ENCODE measurements at places on chromosomes 4 and X.

DNA sequence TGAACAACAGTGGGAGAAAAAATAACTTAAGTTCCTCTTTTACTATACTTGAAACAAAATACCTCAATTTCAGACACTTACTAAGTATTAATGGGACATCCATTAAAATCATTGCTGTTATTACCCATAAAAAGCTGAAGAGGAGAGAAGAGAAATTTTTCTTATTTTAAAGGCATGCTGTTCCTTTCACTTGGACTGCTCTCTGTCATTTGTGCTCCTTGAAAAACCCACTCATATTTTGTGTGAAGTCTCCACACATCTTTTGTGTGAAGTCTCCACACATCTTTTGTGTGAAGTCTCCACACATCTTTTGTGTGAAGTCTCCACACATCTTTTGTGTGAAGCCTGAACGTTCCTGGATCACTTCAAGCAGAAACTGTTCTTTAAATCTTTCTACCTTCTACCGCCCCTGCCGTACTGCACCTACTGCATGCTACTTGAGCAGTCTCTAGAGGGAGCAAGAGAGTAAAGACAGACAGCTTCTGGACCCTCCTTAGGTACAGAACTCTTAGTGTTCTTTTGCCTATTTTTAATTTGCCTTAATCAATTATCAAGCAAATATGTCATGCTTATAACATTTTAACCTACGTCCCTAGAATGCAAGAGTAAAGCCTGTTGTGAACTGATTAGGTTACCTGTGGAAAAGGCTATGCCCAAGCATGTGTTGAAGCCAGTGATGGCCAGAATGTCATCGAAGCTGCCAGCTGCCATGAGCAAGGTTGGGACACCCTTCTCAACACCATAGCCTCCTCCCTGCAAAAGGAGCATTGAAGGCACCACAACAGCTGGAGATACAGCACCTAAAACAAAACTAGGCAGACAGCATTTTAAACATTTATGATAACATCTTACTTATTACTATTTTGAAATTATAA is 27.1 kb upstream of the SLC9B1 start:
- DNase-seq = no peak

DNA sequence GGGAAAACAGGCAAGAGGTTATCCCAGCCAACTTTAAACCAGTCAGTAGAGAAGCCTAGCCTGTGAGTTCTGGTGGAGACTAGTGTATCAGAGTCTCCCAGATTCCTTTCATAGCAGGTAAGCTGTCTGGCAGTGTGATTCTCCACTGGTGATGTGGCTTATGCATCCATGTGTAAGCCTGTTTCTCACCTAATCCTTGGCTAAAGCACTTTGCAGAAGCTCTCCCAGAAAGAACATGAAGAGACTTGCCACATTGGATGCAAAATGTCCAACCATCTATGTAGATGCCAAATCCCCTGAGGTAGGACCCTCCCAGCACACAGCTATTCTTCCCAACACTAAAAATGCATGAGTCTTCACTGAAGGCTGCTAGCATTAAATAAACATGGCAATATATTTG is 111.7 kb downstream of the CHRNA9 start:
- no peak for DNase-seq

- DNase-seq = no peak
Observed at GRCh38 chrX:9466124-9466495, 1.3 kb downstream of the TBL1X start.

DNA sequence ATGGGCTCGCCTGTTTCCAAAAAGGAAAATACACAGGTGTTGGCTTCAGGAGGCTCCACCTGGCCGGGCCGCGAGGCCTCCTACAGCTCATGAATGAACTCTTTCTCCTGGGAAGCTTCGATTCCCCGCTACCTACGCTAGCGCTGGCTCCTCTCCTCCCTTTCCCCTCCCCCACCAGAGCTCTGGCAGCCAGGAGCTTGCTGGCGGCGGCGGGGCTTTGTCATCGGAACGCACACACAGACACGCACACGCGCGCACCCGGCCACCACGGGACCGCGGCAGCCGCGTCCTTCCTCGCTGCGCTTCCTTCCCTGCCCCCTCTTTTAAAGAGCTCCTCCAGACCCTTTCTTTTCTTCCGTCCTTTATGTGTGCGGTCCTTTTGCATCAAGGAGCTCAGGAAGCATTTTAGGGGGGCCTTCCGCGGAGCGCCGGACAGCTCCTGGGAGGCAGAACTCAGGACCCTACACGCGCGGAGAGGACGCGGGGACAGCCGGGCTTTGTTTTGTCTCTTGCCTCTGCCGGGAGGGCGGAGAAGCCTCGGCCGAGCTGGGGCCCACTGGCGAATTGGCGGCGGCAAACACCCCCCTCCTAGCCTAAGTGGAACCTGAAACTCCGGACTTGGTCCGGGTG is 70.2 kb upstream of the BCOR start:
- no peak for DNase-seq

- no peak for DNase-seq
Observed at GRCh38 chrX:63436865-63437264, 85.7 kb upstream of the SPIN4 start.

- no peak for DNase-seq
Observed at GRCh38 chr4:95643627-95644026, 94.9 kb upstream of the UNC5C start.

DNA sequence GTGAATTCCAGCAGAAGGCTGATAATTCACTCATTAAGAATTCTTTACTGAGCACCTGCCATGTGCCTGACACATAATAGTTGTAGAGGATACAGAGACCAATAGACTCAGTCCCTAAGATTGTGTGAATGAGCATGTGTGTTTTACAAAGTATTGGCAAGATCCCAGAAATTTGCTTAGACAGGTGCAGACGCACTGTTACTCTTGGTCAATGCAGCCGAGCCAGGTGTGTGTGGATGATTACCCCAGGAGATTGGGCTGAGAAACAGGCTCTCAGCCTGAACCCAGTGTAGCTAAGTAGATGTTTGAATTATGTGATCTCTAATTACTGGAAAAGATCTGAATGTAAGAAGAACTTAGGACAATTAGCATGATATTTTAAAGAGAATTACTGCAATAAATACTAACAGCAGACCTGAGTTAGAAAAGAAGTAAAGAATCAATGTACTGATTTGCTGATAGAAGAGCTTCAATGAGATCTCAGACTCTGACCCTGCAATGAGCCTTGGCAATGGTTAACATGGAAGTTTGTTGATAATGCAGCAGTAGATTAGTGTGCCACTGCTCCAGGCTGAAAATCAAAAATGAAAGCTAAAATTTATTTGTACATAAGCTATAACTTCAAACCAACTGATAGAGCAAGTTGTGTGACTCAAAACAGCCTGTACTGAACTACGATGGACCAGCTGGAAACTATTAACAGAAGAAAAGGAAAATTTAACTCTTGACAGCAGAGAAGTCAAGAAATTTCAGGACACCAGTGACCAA is 32.2 kb upstream of the NDST4 start:
- DNase-seq = no peak

DNA sequence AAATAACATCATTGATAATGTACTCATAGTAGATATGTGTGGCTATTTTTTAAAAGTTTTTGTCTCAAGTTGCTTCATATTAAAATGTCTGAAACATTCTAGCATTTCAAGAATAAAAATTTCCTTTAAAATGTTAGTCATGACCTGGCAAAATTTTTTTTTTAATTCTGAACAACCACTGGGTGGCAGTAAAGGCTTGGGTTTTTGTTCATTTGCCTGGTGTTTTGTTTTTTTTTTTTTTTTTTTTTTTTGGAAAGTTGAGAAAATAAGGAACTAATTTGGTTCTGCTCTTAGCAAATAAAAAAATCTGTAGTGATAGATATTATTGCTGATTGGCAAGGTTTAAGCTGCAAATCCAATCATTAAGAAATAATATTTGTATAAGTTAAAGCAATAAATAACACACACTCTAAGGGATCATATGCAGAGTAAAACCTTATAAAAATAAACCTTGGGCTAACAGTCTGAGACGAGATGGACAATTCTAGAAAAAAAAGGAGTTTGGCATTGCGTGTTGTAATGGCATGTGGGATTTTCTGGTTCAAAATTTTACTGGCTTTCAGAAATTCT is 81.4 kb downstream of the CEP44 start:
- DNase-seq = no peak

DNA sequence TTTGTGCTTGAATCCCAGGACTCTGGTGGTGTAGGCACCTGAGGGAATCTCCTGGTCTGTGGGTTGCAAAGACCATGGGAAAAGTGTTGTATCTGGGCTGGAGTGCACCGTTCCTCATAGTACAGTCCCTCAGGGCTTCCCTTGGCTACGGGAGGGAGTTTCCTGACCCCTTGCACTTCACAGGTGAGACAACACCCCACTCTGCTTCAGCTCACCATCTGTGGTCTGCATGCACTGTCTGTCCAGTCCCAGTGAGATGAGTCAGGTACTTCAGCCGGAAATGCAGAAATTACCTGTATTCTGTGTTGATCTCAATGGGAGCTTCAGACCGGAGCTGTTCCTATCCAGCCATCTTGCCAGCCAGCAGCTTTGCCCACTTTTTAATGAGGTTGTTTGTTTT is 353.0 kb upstream of the IRS4 start:
- no peak for DNase-seq

GRCh38 chrX:115503099-115503498 is 57.9 kb upstream of the PLS3 start:
- DNase-seq = no peak

GRCh38 chr4:138938366-138938690 is 77.3 kb upstream of the NOCT start:
- no peak for DNase-seq

- DNase-seq = no peak
Observed at GRCh38 chrX:155592981-155593380, 19.8 kb downstream of the TMLHE start.
